ENCODE measurements at places on chromosomes 7 and 10.

DNA sequence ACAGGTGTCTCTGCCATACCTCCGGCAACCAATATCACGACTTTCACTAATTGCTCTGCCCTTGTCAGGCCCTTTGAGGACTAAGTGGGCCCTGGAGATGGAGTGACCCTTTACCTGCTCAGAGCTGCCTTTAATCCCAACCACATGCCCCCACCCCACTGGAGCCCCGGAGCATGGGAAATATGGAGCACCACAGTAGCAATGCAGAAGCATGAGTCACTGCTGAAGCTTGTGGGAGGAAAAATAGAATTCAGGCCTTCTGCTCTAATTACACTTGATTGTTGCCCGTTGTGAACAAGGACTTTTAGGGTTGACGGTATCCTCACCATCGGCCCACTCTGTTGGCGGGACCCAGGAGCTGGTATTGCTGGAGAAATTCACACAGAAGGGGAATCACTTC, 52.5 kb upstream of the FRMD4A start:
- DNase-seq, result no peak

- DNase-seq, result no peak
These were observed 60.5 kb upstream of the C10orf90 start for GRCh38 chr10:126730856-126731609.

DNA sequence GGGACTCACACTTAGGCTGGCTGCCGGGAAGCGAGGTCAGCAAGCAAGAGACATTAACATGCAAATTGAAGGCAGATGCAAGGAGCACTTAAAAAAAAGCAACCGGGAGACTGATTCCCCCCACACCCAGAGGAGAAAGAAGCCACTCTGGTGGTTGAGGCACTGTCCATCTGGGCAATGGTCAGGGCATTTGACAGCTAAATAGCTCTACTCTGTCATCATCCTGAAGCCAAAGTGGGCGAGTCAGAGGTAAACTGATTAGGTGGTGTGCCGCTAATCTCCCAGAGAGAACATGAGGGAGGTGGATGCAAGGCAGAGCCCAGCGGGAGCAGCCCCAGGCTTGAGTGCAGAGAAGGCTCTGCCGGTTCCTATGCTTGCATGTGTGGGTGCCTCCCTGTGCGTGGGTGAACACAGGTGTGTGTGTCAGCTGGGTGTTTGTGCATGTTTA, 100.6 kb downstream of the PLXNA4 start:
- DNase-seq, result no peak

- DNase-seq, result no peak
These were observed 90.7 kb downstream of the GNAI1 start for GRCh38 chr7:80225361-80225760.

DNA sequence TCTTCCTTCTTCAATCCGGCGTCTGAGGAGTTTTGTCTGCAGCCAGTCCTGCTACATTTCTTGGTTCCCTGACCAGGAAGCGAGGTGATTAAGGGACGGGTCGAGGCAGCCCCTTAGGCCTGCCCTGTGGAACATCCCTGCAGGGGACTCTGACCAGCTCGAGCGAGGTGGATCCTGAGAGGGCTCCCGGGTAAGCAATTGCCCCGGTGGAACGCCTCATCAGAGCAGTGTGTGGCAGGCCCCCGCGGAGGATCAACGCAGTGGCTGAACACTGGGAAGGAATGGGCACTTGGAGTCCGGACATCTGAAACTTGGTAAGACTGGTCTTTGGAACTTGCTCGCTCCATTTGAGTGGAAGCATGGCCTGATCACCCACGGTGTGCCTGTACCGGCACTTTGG, 121.0 kb downstream of the CUL2 start:
- no peak for DNase-seq

DNA sequence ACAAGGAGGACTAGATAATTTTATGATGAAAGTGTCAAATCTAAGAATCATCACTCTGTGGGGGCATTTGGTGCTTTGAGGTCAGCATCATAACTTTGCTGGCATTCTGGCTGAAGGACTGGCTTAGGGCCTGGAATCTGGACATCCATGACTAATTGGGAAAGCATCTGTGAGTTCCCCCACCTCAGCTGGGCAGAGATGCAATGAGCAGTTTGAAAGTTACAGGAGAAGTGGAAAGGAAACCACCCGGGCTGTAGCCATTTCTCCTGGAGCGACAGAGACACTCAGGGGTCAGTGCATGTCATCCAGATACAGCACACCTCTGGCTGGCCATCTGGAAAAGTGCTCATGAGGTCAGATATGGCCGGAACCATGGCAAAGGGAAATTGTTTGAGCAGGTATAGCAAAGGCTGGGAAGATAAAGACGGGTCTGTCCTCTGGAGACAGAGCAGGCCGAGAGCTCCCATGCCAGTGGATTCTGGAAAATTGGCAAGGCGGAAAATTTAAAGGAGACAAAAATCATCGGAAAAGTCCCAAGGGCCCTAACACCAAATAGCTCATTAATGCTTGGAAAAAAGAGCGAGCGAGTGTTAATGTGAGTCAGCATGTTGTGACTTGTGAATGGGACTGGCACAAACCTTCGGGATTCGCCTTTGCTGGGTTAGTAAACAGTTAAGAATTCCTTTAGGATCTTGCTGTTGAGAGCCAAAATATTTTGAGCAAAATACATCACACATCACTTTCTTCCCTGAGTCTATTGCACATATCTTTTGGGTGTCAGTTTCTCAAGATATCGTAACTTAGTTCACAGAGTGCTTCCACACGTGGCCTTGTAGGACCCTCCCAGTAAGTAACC, 188.4 kb upstream of the AGK start:
- DNase-seq, result no peak

GRCh38 chr10:105024184-105024583, 383.1 kb downstream of the SORCS3 start:
- DNase-seq, result no peak

DNA sequence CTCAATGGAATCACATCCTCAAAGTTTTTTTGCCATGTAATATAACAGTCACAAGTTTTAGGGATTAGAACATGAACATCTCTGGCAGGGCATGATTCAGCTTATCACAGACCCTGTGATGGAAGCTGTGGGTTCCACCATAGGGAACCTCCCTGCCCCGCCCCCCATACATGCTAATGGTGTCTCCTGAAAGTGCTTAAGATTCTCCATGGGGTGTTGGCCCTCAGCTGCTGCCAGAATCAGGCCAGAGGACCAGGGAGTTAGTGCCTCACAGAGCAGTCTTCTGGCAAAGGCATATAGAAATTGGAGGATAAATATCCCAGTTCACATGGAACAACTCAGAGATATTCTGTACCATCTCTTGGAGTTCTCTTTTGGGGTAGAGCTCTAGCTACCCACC, 119.4 kb downstream of the RAB11FIP2 start:
- no peak for DNase-seq

DNA sequence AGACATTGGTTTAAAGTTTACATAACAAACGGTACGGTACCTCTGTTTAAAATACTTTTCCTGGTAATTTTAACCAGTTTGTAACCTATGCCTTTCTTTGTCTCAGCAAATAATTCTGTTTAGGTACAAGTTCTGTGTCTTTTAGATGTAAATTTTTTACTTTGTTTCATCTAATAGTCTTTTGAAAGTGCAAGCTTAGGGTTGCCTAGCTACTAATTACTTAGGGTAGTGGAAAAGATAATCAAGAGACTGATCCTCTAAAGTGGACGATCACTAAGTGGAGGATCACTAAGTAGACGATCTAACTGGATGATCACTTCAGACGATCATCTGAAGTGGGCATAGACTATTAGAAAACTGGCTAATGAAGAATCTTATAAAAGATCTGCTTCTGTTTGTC, 16.1 kb upstream of the FKBP9 start:
- no peak for DNase-seq

DNA sequence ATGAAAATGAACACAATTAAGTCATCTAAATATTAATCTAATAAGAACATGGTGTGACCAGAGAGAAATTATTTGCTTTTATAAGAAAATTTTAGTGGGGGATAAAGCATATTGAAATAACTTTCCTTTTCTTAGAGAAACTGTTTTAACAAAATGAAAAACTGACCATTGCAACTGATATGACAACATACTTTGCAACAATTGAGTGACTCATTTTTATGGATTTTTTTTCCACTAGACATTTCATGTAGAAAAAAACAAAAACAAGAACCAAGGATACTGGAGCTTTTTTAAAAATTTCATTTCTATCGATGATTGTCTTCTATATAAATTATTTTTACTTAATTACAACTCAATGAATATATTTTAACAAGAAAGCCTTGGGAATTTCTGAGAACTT, 90.0 kb downstream of the C1GALT1 start:
- no peak for DNase-seq

GRCh38 chr7:114865564-114865963, 56.3 kb upstream of the MDFIC start:
- peak; percentile 70 for DNase-seq

DNA sequence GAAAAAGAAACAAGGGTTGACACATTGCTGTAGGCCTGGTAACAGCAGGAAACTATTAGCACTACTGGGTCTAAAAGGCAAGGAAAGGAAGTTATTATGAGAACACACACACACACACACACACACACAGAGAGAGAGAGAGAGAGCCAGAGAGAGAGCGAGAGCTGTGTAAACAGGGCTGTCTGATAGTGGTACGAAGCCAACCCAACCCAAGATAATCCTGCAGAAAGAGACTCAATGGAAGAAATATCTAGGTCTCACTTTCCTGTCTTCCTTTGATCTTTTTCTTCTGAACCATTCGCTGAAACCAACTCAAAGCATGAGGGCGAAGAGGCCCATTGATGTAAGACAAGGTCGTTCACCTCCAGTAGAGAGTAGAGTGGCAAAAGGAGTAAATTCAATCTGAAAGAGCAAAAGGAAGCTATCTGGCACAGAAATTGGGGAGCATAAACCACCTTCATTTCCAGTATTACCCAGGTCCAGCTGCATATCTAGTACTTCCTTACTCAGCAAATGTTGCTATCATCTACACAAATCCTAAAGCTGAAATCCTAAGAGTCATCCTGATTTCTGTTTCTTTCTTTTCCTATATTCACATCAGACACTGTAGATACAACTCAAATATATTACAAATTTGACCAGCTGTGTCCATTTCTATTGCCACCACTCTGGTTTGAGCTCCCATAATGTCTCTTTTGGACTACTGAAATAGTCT, 110.2 kb downstream of the TMEM26 start:
- DNase-seq, result no peak

DNA sequence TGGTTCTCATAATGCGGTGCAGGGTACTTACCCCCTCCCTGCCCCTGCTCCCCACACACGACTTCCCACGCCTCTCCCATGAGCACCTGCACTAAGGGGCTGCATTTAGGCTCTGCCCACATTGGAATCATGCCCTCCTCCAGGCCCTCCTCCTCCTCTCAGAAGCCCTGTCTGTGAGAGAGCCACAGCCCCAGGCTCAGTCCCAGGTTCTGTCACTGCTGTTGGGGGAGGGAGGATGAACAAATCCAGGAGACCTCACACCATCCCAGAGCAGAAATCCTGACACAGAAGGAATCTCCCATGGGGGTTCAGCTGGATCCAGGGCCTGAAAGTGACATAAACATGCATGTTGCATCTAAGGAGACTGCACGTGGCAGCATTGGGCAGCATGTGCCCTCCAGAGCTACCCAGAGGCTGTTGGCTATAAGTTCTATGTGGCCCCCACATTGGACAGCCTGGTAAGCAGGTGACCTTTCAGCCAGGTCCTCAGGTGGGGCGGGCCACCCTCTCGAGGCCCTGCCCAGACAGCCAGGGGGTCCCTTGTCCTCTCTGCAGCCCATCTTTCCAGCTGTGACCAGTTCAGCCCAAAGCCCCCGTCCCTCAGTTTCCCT, 1.6 kb upstream of the PILRA start:
- DNase-seq, result no peak

DNA sequence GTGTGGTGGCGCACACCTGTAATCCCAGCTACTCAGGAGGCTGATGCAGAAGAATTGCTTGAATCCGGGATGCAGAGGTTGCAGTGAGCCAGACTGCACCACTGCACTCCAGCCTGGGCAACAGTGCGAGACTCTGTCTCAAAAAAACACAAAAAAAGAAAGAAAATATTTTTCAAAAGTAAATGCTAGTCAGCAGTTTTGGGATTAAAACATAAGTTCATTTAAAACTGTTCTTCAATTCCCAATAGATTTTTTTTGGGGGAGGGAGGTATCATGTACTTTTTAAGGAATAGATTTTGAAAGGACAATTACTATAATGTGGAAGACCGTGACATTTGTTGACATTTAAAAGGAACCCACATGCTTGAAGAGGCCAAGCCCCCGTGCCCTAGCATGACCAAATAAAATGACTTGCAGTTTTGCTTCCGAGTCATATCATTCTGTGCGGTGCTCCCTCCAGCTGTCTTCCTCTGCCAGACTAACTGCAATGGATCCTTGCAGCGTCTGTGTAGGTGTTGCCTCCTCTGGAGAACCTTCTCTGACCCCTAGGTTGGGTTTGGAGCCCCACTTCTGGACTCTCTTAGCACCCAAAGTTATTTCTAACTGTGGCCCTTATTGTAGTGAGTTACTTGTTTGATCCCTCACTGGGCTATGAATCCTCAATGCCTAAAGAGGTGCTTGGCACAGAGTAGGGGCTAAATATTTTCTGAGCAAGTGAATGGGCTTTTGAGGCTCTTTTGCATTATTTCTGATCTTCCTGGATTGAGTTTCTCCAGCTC, 17.4 kb upstream of the HPS1 start:
- no peak for DNase-seq

DNA sequence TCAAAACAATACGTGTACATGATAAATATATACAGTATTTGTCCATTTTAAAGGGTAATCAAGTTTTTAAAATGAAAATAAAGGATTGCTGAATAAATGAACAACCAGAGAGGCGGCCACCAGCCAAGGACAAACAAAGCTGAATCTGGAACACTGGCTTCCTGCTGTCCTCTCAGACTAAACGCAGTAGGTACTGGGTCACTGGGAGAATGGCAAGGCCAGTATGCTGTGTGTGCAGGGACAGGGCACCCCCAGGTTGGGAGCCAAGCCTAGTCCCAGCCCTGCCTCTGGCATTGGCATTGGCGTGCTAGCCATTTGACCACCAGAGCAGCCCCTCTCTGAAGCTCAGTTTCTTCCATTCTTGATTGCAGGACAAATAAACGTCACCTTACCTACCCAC, 33.8 kb downstream of the DLG5 start:
- no peak for DNase-seq

GRCh38 chr7:145313551-145313950, 477.7 kb upstream of the TPK1 start:
- no peak for DNase-seq

GRCh38 chr10:127833804-127834203, 58.9 kb downstream of the CLRN3 start:
- no peak for DNase-seq

DNA sequence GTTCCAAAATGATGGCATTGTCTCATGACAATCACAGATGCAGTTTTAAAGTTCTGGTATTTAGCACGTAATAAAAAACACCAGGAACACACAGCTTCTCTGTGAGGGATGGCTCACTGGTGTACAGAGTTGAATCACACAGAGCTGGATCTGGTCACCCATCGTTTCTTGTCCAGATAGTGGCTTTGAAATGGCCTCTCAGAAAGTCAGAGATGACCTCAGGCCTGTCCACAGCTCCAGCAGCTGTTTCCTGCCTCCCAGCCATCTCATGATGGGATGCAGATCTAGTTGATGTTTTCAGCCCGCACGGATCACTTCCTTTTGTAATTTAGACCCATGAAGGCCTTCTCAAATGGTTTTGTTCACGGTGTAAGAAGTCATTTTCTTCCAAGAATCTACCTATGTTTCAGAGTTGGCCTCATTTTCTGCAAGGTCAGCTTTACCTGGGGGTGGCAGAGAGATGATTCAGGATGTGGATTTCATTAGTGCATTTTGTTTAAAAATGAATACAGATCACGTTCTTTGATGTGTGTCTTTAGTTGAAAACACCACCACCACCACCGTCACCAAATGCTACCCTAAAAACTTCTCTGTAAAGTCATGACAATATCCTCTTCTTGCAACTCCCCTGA, 166.2 kb downstream of the SNX10 start:
- DNase-seq, result no peak
